ENCODE measurements at places on chromosomes 12 and 14. TPM values are rescaled to one million over a fixed set of nuclear protein-coding genes. Genes with fewer than 3 reads are reported as not detected.

- no peak overlapping the region for H3K4me3 ChIP-seq
- H3K27me3 ChIP-seq, result no peaks in the 10 kb centered on the region
- H3K4me1 ChIP-seq, result no peaks in the 10 kb centered on the region
- no peak for DNase-seq
- H3K27ac ChIP-seq, result no peak overlapping the region
- no peaks in the 10 kb centered on the region for H3K36me3 ChIP-seq
Observed at GRCh38 chr14:52458721-52459085, 93.6 kb downstream of the TXNDC16 start.

The KRT82 gene
- total RNA-seq, result not detected

GRCh38 chr14:61472801-61473376 is 151.5 kb downstream of the PRKCH start:
- no peaks in the 10 kb centered on the region for H3K36me3 ChIP-seq
- no peaks in the 10 kb centered on the region for H3K4me1 ChIP-seq
- no peak overlapping the region for H3K27ac ChIP-seq
- H3K4me3 ChIP-seq, result no peak overlapping the region

The FBRSL1 gene
- 96.8 TPM for total RNA-seq

The HNF1A gene
- 0.25 TPM for total RNA-seq

The AKAP5 gene
- total RNA-seq, result 0.75 TPM

The ANKS1B gene
- total RNA-seq, result 28.5 TPM

GRCh38 chr12:89363582-89363981 is 11.3 kb upstream of the DUSP6 start:
- no peaks in the 10 kb centered on the region for H3K36me3 ChIP-seq
- no peaks in the 10 kb centered on the region for H3K4me1 ChIP-seq

DNA sequence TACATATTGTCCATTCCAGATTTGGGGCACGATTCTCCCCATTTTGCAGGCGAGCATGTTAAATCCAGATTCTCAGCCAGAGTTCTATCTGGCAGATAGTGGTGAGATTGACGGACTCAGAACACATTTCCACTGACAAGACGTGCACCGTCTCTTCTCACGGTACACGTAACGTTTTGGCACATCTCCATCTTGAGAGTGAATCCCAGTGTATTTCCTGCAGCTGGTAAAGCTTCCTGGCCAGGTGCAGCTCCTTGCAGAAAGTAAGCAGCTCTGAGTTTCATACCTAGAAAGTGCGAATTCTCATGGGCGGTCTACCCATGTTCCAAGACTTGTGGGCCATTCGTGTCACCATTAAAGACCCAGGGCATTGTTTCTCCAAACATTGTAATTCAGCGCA is 102.6 kb downstream of the TSPAN9 start:
- no peak overlapping the region for H3K4me3 ChIP-seq
- no peak for DNase-seq
- no peaks in the 10 kb centered on the region for H3K4me1 ChIP-seq
- no peak overlapping the region for H3K27ac ChIP-seq

- H3K4me3 ChIP-seq, result no peak overlapping the region
- no peak for DNase-seq
- H3K27me3 ChIP-seq, result no peaks in the 10 kb centered on the region
- peaks cover 11% of the 10 kb centered on the region for H3K4me1 ChIP-seq
- no peak overlapping the region for H3K27ac ChIP-seq
- H3K36me3 ChIP-seq, result peaks cover 19% of the 10 kb centered on the region
Observed at GRCh38 chr12:26011099-26011498, 52.6 kb downstream of the RASSF8 start.

The SCN8A gene
- 8.8 TPM for total RNA-seq

The RNU4-1 gene
- total RNA-seq, result 4,837 TPM

DNA sequence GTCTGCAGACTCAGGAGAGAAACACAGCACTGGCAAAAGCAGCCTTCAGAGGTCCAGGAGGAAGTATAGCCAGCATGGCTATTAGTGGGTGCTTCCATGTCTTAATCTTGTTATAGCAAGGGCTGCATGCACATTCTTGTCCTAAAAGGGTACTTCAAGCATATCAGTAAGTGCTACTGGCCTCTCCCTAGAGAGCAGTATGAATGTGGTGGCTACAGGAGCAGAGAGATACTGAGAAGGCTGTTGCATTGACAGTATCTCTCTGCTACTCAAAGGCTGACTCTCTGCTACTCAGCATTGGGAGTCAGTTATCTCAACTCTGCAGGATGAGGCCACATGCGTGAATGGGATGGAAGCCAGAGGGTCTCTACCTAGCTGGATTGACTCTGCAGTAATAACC is 2.0 kb downstream of the GARIN6 start:
- no peaks in the 10 kb centered on the region for H3K27me3 ChIP-seq
- DNase-seq, result peak; percentile 53
- H3K4me3 ChIP-seq, result no peak overlapping the region
- H3K4me1 ChIP-seq, result peaks cover 3% of the 10 kb centered on the region

- H3K27ac ChIP-seq, result no peak overlapping the region
- H3K36me3 ChIP-seq, result no peaks in the 10 kb centered on the region
- H3K4me3 ChIP-seq, result peak overlapping the region; percentile 74
- peaks cover 73% of the 10 kb centered on the region for H3K27me3 ChIP-seq
- no peaks in the 10 kb centered on the region for H3K4me1 ChIP-seq
Observed at GRCh38 chr12:2051700-2052621, 826 bp upstream of the CACNA1C start.

GRCh38 chr12:3715999-3716398 is 36.9 kb downstream of the CRACR2A start:
- H3K27me3 ChIP-seq, result peaks cover 8% of the 10 kb centered on the region
- H3K27ac ChIP-seq, result no peak overlapping the region
- H3K4me1 ChIP-seq, result peaks cover 10% of the 10 kb centered on the region
- H3K36me3 ChIP-seq, result no peaks in the 10 kb centered on the region
- H3K4me3 ChIP-seq, result no peak overlapping the region

- H3K4me3 ChIP-seq, result peak overlapping the region; percentile 99
- peak; percentile 87 for DNase-seq
- H3K27me3 ChIP-seq, result peaks cover 24% of the 10 kb centered on the region
- H3K4me1 ChIP-seq, result peaks cover 6% of the 10 kb centered on the region
Observed at GRCh38 chr12:123973552-123974341, 732 bp downstream of the ZNF664 start.

DNA sequence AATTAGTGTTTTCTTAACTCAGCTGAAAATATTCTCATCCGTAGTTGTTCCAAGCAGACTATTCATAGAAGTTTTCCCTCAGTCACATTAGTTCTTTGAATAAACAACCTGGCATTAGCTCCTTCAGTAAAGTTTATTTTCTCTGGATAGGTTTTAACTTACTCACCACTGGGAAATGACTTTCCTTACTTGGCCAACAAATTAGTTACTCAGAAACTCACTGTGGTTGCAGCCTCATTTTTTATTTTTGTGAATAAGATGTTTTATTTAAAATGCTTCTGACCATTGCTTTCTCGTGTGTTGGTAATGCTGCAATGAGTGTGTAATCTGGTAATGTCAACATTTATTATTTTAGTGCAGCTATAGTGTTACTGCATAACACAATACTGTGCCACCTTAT is 74.9 kb downstream of the NOVA1 start:
- no peaks in the 10 kb centered on the region for H3K27me3 ChIP-seq
- H3K4me1 ChIP-seq, result no peaks in the 10 kb centered on the region
- DNase-seq, result no peak
- no peak overlapping the region for H3K4me3 ChIP-seq
- H3K27ac ChIP-seq, result no peak overlapping the region

DNA sequence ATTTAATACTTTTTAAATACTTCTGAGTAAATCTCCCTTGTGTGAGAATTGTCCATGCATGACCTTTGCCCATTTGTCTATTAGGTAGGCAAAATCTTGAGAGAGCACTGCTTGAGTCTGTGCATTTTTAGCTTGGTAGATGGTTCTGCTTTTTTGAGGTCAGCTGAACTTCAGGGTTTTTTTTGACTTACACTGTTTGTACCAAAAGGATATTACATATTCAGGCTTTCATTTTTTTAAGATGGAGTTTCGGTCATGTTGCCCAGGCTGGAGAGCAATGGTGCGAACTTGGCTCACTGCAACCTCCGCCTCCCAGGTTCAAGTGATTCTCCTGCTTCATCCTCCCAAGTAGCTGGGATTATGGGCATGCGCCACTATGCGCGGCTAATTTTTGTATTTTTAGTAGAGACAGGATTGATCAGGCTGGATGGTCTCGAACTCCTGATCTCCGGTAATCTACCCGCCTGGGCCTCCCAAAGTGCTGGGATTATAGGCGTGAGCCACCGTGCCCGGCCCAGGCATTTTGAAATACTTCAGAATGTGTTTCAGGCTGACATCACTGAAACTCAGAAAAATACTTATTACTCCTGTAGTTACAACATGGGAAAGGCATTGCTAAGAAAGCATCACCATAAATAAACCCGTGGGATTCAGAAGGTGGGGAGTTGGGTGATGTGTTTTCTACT is 11.1 kb downstream of the RASSF3 start:
- H3K27me3 ChIP-seq, result no peaks in the 10 kb centered on the region
- H3K36me3 ChIP-seq, result peaks cover 3% of the 10 kb centered on the region
- H3K27ac ChIP-seq, result no peak overlapping the region

The SERPINA1 gene
- total RNA-seq, result 1.2 TPM

- H3K27ac ChIP-seq, result no peak overlapping the region
- H3K36me3 ChIP-seq, result no peaks in the 10 kb centered on the region
- H3K4me3 ChIP-seq, result no peak overlapping the region
- no peak for DNase-seq
Observed at GRCh38 chr12:69115099-69115498, 124.3 kb upstream of the CPSF6 start.

The OR6C6 gene
- not detected for total RNA-seq

The PLA2G1B gene
- total RNA-seq, result not detected

GRCh38 chr12:88419794-88420193 is 160.5 kb downstream of the KITLG start:
- H3K27ac ChIP-seq, result no peak overlapping the region
- no peak for DNase-seq
- no peak overlapping the region for H3K4me3 ChIP-seq
- no peaks in the 10 kb centered on the region for H3K27me3 ChIP-seq
- H3K36me3 ChIP-seq, result no peaks in the 10 kb centered on the region
- no peaks in the 10 kb centered on the region for H3K4me1 ChIP-seq

DNA sequence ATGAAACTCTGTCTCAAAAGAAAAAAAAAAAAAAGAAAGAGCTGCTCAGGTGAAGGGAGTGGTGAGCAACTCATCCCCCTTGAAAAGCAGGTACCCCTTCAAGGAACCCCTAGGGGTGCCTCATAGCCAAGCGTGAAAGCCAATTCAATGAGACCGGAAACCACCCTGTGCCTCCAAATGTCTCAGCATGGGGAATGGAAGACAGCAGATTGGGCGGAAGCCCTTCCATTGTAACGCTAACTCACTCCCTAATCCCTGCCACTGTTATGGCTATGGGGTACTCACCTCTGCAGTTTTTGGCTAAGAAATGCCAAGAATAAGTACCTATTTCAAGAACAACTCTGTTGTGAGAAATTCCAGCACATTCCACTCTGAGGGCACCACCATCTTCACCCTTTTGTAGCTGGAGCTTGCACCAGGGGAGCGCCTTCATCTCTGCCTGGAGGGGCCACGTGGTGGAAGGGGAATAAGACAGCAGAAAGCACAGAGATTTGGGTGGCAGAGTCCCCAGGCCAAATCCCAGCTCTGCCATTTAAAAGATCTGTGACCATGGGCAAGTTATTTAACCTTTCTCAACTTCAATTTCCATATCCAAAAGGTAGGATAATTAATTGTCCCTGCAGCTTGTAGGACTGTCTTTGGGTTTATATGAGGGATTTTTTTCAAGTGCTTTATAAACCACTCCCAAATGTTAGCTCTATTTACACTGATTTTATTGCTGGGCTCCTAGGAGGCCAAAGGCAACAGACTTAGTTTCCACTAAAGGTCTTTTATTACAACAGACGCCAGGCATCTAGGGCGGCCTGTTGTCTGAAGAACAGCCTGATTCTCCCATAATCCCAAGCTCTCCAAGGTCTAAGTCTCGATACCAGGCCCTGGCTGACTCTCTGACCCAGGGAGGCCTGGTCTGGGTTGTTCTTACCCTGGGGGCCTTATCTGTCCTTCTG is 63.9 kb downstream of the ITPK1 start:
- H3K27me3 ChIP-seq, result no peaks in the 10 kb centered on the region
- H3K36me3 ChIP-seq, result no peaks in the 10 kb centered on the region
- no peak overlapping the region for H3K4me3 ChIP-seq
- DNase-seq, result peak; percentile 83

The AQP6 gene
- total RNA-seq, result 0.20 TPM

The PZP gene
- total RNA-seq, result not detected

DNA sequence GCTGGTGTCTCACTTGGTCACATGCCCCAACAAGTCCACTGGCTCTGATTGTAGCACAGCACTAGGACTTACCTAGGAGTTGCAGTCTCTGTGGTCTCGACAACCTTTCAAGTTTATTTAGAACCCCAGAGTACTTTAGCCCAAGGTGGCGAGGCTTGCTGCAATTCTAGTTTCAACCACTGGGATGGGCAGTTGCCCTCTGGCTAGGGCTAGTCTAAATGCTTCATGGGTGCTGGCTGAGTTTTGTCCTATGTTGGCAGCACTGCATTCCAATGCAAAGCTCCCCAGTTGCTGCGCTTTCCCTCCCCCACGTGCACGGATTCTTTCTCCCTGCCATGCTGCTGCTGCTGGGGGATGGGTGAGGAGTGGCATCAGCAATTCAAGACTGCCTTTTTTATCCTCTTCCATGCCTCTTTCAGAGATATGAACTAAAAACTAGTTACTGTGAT is 207.9 kb downstream of the SYNE2 start:
- peaks cover 2% of the 10 kb centered on the region for H3K4me1 ChIP-seq
- peaks cover 10% of the 10 kb centered on the region for H3K36me3 ChIP-seq
- DNase-seq, result peak; percentile 93
- no peak overlapping the region for H3K4me3 ChIP-seq
- H3K27ac ChIP-seq, result no peak overlapping the region

DNA sequence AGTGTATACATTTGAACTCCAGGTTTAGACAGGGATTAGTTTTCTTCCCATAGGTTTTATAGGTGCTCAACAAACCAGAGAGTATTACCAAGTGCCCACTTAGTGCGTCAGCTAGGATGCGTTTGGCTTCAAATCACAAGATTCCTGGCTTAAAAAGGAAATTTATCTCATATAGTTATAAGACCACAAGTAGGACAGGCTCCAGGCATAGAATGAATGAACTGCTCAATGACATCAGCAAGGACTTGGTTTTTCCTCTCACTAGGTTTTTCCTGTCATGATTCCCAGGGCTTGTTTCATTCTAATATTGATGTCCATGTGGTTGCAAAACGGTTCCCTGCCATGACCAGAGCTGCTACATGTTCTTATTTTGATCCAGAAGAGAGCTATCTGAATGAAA is 6.1 kb upstream of the IRAK3 start:
- DNase-seq, result no peak
- peaks cover 24% of the 10 kb centered on the region for H3K27me3 ChIP-seq
- H3K4me3 ChIP-seq, result no peak overlapping the region
